ENCODE measurements at places on chromosomes 1 and 21.

DNA sequence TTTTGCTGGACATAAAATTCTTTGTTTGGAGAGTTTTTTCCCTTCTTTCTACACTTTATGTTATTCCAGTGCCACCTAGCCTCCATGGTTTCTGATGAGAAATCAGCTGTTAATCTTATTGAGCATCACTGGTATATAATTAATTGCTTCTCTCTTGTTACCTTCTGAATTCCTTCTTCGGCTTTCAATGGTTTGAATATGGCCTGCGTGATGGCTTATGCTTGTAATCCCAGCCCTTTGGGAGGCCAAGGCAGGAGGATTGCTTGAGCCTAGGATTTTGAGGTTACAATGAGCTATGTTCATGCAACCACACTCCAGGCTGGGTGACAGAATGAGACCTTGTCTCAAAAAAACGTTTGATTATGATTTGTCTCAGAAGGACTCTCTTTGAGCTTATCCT is 13.0 kb upstream of the CNIH4 start:
- no peak for DNase-seq

- DNase-seq: no peak
Observed at GRCh38 chr21:42481169-42481568, 14.9 kb downstream of the RSPH1 start.

GRCh38 chr1:65149351-65150107 is 1.5 kb downstream of the AK4 start:
- DNase-seq: no peak

- no peak for DNase-seq
Observed at GRCh38 chr21:39705849-39706248, 39.1 kb upstream of the IGSF5 start.

DNA sequence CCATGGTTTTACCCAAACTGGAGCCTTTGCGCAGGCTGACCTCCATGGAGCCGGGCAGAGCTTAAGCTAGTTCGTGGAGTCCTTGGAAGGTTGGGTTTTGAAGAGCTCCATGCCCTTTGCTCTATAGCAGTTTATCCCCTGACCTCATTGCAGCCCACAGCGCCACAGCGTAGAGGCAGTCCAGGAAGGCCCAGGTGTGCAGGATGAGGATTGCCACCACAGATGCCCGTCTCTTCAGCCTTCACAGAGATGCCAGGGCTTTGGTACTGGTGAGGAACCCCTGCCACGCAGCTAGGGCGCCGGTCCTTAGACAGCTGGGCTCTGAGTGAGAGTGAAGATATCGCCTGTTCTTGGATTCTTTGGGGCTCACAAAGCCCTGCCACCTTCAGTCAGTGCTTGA is 138.6 kb downstream of the PEX14 start:
- no peak for DNase-seq

GRCh38 chr1:113190078-113190477 is 117.1 kb downstream of the LRIG2 start:
- no peak for DNase-seq
